ENCODE measurements at places on chromosomes 12 and 14.

- no peak for DNase-seq
Measured at GRCh38 chr14:88933191-88933590, 108.7 kb downstream of the TTC8 start.

GRCh38 chr12:13000925-13001774 is 1.1 kb upstream of the HEBP1 start:
- no peak for DNase-seq

GRCh38 chr12:47878293-47878917 is 26.4 kb downstream of the VDR start:
- DNase-seq = no peak

GRCh38 chr12:131713349-131713748 is 2.5 kb downstream of the SFSWAP start:
- DNase-seq = no peak

DNA sequence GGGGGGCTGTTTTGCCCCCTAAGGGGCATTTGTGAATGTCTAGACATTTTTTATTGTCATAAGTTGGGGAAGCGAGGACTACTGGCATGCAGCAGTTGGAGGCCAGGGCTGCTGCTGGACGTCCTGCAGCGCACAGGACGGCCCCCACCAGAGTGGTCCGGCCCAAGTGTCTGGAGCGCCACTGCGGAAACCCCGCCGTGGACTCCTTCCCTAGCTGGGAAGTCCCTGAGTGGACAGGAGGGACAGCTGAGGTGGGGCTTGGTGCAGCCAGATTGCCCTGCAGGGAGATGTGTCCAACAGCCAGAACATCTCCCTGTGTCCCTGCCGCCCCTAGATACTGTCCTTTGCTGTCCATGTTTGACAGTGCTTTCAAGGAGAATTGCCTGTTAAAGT is 5.5 kb downstream of the CKB start:
- no peak for DNase-seq

GRCh38 chr12:51335931-51336330 is 10.5 kb downstream of the CELA1 start:
- no peak for DNase-seq

GRCh38 chr14:99081880-99082279 is 190.1 kb downstream of the BCL11B start:
- no peak for DNase-seq

- no peak for DNase-seq
Measured at GRCh38 chr14:22780105-22780679, 13.7 kb downstream of the OXA1L start.

DNA sequence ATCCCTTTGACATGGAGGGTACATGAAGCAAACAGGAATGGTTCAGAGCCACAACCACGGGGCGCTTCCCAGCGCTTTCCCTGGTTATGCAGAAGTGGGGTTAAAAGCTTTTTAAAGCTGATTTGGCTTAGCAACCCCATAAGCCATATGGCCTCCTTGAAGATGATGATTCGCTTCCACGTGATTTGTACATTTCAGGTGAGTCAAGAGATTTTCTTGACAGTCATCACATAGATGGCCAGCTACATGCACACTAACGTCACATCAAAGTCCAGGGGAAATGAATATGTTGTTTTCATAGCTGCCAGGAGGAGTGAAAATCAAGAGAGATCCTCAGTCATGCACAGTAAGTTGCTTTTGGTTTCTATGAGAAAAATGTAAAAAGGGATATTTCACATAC is 309.7 kb downstream of the TMEM132D start:
- no peak for DNase-seq

GRCh38 chr12:52952076-52952801 is 3.3 kb downstream of the KRT18 start:
- DNase-seq = no peak

DNA sequence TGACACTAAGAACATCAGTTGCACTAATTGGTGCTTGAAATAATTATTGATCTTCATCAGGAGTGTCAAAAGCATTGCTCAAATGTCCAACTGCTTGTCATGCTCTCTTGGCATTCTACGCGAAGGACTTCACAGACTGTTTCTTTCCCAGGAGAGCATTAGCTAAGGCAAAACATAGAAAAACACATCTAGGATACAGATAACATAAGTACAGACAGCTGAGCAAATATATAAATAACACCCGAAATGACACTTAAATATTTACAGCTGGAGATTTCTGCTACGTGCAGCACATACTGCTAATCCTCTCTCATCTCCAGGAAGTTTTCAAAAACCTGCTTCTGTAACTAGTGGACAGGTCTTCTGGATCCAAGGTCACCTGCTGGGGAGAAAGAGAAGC is 120.0 kb upstream of the PRMT8 start:
- no peak for DNase-seq

GRCh38 chr12:124416516-124417395 is 121.9 kb downstream of the RFLNA start:
- DNase-seq = no peak

DNA sequence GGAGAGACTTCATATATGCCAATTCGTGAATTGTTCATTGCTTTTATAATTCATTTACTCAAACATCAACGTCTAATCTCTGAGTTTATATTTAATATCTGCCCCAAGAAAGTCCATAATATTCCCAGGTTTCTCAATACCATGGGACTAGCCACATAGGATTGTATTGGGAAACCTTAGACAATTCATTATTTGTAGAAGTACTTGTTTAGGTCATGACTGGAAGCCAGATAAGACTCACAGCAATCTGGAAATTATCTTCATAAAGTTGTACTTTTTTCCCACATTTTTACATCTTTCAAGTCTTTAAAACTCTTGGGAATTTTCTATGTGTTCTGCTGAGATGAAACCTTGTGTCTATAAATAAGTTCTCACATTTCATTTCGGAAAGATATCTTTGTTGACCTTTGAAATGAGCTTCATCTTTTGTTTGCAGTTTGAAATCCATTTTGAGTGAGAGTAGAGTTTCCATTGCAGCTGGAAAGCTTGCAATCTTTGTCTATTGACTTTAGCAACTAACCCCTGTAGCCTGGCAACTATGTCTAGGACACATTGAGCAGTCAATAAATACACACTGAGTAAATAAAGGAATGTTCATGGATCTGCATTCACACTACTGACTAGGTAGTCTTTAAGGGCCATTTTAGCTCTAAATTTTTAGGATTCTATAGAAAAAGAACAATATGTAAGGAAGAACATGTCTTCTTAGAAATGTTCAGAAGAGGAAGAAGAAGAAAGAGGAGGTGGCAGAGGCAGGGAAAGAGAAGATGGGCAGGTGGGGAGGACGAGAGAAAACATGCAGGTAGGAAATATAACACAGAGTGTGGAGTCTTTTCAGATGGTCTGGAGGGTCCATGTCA is 154.4 kb downstream of the LRIG3 start:
- DNase-seq = no peak

- no peak for DNase-seq
Measured at GRCh38 chr12:6198051-6198450, 2.1 kb upstream of the CD9 start.

DNA sequence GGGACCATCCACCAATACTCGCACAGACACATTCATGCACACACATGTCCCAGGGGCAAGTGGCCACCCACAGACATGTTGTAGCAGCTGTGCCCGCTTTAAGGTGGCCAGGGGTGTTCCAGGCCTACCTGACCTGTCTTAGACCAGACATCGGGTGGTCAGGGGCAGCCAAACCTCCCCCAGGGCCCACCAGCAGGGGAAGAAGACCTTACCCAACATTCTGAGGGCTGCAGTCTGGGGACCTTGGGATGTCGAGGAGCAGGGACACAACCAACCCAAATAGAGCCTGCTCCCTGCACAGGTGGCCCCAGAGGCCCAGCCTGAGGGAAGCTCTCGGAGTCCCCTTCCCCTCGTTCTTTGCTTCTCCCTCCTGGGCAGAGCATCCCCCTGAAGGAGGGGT is 1.7 kb upstream of the TMEM119 start:
- no peak for DNase-seq

GRCh38 chr12:96221391-96221790 is 27.2 kb downstream of the ELK3 start:
- no peak for DNase-seq

- no peak for DNase-seq
Measured at GRCh38 chr12:11654338-11654737, 4.9 kb downstream of the ETV6 start.

DNA sequence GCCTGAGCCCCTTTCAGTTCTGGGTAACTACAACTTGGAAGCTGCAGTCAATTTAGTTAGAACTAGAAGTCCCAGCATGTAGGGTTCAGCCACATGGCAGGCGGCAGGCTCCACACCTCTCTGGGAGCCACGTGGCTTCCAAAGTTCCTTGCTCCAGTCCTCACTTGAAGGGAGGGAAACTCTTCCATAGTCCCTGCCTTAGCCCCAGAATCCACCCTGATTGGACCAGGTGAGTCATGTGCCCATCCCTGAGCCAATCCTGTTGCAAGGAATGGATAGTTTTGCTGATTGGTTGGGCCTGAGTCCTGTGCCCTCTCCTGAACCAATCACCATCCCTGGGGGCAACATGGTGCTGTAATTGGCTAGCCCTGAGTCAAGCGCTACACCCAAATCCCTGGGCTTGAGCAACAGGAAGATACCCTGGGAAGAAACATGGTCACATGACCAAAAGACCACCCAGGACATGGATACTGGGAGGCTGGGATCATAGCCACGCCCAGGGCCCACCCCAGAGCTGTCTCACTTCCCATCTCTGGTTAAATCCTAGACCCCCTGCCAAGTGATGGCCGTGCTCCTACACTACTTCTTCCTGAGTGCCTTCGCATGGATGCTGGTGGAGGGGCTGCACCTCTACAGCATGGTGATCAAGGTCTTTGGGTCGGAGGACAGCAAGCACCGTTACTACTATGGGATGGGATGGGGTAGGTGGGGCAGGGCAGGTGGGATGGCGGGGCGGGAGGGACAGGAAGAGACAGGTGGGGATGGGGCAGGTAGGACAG is 154.7 kb downstream of the ADGRD1 start:
- DNase-seq = no peak

GRCh38 chr12:131736446-131737149 is 25.7 kb downstream of the SFSWAP start:
- no peak for DNase-seq

DNA sequence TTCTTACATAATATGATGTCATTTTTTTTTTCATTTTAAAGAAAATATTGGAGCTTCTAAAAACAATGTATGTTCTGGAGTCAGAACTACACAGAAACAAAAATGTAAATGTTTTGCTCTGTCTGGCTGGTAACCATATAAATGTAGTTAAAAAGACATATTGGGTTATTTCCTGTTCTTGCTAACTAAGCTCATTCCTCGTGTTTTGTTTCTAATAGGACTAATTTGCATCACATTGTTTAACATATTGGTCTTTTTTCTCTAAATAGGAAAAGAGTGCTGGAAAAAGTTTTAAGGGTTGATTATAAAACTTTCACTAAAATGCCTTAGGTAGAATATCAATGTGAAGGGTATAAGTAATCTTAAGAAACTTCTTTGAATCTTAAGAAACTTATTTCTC is 221.3 kb downstream of the SLC6A15 start:
- DNase-seq = no peak
